ENCODE measurements at places on chromosomes 7 and 10.
A peak's percentile ranks its signal among the peaks of the same experiment; 100 is the strongest.

DNA sequence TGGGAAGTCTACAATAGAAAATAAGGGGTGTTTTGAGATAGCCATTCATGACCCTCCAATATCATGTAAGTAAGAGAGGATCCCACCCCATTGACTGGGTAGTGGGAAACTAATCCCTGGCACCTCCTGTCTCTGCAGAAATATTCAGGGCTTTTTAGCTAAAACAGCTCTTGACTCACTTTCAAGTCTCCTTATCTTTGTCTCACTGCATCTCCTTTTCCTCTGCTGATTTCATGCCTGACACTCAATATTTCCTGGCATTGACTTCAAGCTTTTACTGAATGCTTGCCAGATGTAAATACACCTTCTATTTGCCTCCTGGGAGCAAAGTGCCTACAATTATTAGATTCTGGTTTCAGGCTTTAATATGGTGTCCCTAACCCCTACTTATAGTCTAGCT is 57.1 kb downstream of the CHRM2 start:
- no peak for DNase-seq

GRCh38 chr10:124174673-124175645 is 81.6 kb upstream of the CHST15 start:
- no peak for DNase-seq

DNA sequence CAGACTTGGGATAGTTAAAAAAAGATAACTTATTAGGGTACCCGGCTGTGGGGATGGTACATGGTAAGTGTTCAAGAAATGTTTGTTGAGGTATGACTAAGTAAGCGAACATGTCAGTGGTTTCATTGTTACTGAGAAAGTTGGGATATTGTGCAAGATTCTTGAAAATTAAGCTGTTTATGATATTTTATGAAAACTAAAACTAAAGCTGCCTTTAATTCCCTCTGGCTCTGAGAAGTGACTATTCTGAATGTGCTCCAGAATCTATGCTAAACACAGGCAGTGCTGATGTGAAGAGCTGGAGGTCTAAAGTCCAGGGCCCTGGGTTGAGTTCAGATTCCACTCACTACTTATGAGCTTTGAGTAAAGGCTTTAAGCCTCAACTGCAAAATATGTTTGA is 72.9 kb downstream of the AOAH start:
- DNase-seq: no peak

DNA sequence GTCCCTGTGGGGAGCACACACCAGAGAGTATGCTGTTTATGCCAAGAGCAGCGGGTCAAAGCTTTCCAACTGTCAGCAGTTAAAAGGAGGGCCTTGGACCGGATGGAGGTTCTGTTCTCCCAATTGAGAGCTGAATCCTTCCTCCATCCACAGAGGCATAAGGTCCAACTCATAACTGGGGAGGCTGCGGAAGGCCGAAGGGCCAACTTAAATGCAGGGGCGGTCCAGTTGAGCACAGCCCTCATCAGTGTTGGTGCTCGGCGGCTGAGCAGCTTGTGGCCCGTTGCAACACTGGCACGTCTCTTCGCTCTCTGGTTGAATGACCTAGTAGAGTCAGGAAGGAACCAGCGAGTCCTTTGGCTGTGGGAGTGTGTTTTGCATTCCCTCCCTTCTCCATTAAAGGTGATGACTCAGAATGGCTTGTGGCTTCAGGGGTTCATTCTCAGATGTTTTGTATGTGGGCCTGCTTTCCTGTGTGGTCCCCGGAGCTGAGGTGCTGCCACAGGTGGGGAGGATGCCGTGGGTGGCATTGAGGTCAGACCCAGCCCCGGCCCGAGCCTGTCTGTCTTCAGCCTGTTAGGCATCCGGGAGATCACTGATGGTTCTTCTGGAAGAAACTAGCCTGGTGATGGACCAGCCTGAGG is 44.8 kb upstream of the DMBT1 start:
- no peak for DNase-seq

GRCh38 chr10:122148876-122149560 is 122.1 kb upstream of the BTBD16 start:
- no peak for DNase-seq

DNA sequence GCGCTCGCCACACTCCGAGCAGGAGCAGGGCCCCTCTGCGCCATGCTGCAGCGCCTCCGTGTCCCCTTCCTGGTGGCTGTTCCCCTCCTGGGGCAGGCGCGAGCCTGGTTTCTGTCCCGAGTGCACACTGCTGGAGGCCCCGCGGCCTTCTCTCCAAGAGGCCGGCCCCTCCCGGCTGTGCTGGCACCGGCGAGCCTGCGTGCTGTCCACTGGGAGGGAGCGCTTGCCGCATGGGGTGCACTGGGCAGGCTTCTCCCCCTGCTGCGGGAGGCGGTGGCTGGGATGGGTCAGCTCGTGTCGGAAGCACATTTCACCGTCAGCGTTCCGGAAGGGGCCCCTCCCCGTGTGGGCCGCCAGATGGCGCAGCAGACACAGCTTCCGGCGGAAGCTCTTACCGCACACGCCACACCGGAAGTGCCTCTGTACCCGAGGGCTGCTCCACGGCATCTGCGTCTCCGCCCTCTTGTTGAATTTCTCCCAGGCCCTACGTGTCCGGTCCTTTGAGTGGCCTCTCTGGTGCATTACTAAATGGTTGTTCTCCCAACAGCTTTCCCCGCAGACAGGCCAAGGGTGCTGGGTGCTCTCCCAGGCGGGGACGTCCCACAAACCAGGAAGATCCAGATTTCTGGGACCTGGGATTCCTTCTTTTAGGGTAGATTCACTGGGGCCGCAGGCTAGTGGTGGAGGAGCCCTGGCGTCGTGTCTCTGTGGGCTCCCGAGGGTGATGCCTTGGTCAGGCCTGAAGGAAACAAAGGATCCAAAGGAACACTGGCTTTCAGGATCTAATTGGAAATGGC is 18.7 kb downstream of the ZNF786 start:
- DNase-seq: peak; percentile 83

- no peak for DNase-seq
Measured at GRCh38 chr10:29028486-29028885, 260.4 kb upstream of the LYZL1 start.

DNA sequence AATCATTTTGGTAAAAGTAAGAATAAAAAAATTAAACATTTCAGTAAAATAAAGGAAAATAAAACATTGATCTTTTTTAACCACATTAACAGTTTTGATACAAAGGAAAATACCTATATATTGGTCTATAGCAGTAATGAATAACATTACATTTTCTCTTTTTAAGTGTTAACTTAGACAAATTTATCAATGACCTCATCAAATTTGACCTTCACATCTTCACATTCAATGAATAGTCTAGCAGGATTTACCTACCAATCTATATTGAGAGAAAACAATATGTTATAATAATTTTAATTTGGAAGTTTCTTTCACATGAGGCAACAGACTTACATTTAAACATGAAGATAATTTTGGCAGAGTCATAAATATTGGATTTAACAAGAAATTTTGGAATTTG is 17.9 kb upstream of the UBE2D1 start:
- DNase-seq: no peak

- DNase-seq: no peak
Measured at GRCh38 chr7:106039486-106040060, 72.5 kb downstream of the SYPL1 start.

All from iPS DF 6.9 (cell line).